ENCODE measurements at places on chromosomes 11 and 22.
A peak's percentile ranks its signal among the peaks of the same experiment; 100 is the strongest.

DNA sequence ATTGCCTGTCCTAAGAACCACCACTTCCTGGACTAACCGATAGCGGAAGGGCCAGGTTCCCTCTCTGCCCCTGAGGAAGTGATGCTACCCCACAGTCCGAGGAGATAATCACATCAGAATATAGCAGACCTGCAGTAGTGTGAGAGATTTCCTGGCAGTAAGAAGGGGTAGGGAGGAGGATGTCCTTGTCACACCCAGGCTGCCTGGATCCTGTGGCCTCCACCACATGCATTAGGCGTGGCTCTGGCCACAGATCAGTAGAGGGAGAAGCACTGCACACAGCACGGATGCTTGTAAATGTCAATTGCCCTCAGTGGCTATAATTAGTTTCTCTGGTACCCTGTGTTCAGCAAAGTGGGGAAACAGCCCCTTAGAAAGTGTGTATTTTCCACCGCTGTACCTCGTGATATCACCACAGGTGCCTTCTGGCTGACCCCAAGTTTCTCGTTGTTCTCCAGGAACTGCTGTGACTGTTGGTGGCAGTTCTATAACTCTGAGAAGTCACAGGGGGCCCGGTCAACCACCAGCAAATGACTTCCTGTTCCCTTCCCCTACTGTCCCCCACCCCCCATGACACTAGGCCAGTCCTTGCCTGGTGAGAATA is 61.8 kb downstream of the UBASH3B start:
- DNase-seq: no peak

- no peak for DNase-seq
Observed at GRCh38 chr22:37309211-37310074, 27.1 kb downstream of the CYTH4 start.

DNA sequence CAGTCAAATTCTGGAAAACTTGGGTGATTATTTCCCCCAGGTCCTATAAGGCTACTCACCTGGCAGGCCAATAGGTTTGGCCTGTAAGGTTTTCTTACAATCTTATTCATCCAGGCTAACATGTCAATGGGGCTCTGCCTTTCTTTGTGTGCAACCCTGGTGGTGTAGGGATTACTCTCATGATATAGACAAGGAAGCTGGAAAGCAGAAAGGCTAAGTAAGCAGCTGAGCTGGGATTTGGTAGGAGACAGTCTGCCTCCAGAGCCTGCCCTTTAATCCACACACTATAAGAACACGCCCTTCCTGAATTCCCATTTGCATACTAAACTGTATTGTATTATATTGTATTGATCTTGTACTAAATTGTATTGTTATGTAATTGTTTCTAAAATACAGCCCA is 373.3 kb upstream of the CCDC90B start:
- no peak for DNase-seq

DNA sequence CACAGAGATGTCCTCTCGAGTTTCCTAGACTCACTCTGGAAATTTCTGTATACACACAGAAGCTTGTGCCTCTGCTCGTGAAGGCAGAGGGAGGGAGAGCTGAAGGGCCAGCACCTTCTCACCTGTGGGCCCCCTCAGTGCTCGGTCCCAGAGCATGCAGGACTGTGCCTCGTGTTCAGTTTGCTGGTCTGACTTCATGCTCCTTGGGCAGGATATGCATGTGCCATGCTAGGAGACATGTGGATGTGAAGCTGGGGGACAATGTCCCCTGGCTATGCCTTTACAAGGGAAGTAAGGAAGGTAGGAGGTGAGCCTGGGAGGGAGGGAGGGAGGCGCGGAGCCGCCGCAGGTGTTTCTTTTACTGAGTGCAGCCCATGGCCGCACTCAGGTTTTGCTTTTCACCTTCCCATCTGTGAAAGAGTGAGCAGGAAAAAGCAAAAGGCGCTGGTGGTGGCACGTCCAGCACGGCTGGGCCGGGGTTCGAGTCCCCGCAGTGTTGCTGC is 22.6 kb downstream of the NEAT1 start:
- DNase-seq: no peak

GRCh38 chr22:19825904-19826618 is 28.6 kb downstream of the GNB1L start:
- no peak for DNase-seq

GRCh38 chr11:83162377-83162776 is 5.4 kb downstream of the PCF11 start:
- DNase-seq: no peak

- no peak for DNase-seq
Observed at GRCh38 chr11:132187814-132188213, 817.4 kb downstream of the NTM start.

DNA sequence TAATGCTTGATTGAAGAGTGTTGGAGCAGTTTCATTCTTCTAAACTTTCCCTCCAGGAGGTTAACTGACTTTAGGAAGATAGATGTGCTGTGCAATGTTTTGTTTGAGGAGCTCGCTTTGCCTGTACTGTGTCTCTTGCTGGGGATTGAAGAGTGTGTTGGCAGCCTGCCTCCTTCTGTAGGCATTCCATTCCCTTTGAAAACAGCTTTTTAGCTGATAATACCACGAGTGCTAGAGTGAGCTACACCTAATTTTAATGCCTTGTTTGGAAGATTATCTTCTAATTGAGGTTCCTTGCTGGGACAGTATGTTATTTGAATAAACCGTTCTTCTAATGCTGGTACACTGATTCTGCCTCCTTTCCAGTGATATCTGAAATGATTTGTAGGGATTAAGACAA is 7.2 kb downstream of the DDX10 start:
- no peak for DNase-seq

DNA sequence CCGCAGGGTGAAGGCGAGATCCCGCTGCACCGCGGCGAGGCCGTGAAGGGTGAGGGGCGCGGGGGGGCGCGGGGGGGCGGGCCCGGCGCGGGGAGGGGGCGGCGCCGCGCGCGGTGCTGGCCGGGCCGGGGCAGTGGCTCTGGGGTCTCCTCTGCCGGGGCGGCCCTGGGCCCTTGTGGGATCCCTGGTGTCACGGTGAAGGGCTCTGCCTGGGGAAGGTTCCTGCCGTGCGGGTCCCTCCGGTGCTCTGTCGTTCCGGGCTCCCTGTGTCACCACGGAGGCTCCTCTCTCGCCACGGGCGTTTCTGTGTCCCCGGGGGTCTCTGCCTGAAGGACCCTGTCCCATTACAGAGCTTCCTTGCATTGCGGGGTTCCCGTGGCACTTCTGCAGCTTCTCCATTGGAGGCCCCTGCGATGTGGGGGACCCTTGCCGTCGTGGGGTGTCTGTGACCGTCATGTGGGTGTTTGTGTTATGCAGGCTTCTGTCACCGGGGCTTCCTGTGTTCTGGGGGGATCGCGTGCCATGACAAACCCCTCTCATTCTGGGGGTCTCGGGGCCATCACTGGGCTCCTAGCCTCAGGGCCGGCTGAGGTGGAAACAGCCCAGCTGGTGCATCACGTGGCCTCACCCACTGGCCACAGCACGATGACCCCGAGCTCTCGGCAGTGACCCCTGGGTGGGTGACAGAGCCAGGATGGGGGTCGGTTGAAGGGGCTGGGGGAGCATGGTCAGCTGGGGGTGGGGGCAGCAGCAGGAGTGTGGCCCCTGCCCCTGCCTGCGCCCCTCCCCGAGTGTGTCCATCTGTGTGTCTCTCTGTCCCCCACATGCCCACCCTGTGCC is 25.3 kb downstream of the SHANK3 start:
- no peak for DNase-seq

GRCh38 chr22:27913162-27913741 is 5.8 kb downstream of the PITPNB start:
- no peak for DNase-seq

GRCh38 chr22:29310863-29311339 is 4.5 kb downstream of the GAS2L1 start:
- DNase-seq: peak; percentile 75

DNA sequence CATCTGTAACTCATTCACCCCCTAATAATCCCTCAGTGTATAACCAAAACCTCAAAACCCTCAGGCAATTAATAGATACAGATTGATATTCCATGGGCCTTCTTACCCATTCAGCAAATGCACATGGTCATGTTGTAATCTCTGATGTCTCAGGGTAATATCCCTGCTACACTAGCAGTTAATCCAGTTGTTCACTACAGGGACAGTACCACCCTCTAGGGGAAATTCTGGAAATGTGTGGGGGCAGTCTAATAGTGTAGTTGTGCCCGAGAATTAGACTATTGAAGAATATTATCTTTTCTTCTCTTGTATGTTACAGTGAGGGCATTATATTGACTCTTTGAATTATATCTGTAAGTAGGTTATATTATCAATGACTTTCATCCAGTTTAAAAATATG is 175.4 kb downstream of the CWF19L2 start:
- no peak for DNase-seq

- no peak for DNase-seq
Observed at GRCh38 chr11:59186130-59186594, 14.2 kb downstream of the DTX4 start.

DNA sequence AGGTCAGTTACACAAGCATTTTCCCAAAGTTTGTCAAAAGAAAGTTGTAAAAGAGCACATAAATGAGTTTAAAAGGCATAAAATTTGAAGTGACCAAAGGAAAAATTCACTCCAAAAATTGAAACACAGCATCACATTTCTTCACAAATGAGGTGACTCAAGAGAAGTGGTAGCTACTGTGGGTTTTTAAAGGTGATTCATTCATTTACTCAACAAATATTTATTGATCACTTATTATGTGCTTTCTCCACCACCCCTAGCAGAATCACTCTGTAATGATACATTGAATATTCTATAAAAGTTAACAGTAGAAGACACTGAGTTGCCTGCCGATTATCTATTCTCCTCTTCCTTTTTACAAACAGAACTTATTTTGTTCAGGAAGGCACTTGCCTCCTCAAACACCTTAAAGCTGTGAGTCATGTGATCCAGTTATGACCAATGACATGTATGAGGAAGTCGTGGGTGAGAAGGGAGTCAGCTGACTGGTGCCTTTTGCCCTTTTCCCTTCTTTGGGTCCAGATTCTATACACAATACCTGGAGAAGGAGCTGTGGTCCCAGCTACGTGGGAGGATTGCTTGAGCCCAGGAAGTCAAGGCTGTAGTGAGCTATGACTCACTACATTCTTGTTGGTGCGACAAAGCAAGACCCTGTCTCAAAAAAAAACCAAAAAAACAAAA is 67.7 kb upstream of the CLNS1A start:
- DNase-seq: peak; percentile 2

- DNase-seq: no peak
Observed at GRCh38 chr11:59267196-59267595, 54.5 kb upstream of the MPEG1 start.

DNA sequence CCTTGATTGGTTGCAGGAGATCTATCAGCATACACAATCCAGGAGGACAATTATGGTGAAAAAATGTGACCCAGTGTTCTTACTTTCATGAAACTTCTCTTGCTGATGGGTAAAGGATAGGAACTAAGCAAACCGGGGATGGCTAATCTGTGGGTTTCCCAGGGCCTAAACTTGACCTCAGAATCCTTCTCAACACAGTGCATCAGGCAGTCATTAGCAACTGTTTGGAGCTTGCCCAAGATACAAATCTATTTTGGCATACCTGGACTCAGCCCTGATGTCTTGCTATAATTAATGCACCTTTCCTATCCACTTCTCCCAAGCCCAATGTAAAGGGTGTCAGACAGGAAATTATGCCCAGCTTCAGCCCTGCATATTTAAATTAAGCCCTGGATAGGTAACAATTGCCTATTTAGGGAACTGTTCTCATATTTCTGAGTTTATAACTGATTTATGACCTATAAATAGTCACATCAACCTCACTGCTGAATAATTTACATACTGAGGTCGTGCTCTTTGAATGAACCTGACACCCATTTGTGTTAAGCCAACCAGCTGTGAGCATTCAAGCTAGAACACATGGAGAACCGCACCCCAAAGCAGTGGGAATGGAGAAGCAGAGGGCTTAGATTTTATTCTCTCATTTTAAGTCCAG is 9.2 kb upstream of the PHF21A start:
- DNase-seq: no peak

- DNase-seq: no peak
Observed at GRCh38 chr11:33536178-33536577, 164.4 kb downstream of the C11orf91 start.

- DNase-seq: no peak
Observed at GRCh38 chr22:23106906-23107367, 34.9 kb downstream of the RSPH14 start.

GRCh38 chr11:76627606-76628005 is 42.9 kb downstream of the LRRC32 start:
- no peak for DNase-seq

GRCh38 chr11:73480677-73481076 is 104.5 kb downstream of the RELT start:
- DNase-seq: no peak

- no peak for DNase-seq
Observed at GRCh38 chr11:96827164-96827563, 437.4 kb downstream of the JRKL start.

GRCh38 chr11:4932751-4933150 is 8.6 kb upstream of the OR51G1 start:
- DNase-seq: no peak

DNA sequence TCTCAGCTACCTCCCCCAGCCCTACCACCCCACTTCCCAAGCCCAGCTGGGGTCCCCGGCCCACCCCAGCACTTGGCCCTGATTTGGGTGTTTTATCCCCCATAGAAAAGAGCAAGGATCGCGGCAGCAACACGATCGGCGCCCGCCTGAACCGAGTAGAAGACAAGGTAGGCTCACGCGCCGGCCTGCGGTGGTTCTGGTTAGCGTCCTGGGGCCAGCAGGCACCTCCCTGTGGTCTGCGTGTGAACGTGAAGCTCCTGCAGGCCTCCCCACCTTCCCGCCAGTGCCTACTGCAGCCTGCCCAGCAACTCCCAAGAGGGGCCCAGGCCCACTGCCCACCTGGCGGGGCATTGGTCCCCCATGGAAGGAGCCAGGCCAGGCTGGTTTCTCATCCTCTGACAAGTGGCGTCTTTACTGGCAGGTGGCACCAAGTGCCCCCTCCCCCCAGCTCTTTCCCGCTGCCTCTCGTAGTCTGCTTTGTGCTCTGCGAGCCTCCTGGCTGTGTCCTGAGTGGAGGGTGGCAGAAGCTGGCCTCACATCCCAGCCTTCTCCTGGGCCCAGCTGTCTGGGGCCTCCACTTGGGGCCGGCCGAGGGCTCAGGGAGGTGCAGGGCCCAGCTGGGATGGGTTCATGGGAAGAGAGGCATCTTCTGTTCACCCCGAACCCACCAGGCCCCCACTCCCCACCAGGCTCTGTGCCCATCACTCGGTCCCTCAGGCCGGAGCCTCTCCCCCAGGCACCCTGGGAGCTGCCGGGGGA is 78.3 kb upstream of the KCNQ1OT1 start:
- DNase-seq: no peak

All from stimulated activated CD4-positive, alpha-beta T cell treated with anti-CD3 and anti-CD28 coated beads, TNF-alpha, amount 100 ng/mL, for 24 hours (primary cell).